Lower lobe of right lung (tissue), 2 donors: ENCODE measurements at places on chromosomes 5 and 9. TPM values are rescaled to one million over a fixed set of nuclear protein-coding genes. Genes with fewer than 3 reads are reported as not detected.

DNA sequence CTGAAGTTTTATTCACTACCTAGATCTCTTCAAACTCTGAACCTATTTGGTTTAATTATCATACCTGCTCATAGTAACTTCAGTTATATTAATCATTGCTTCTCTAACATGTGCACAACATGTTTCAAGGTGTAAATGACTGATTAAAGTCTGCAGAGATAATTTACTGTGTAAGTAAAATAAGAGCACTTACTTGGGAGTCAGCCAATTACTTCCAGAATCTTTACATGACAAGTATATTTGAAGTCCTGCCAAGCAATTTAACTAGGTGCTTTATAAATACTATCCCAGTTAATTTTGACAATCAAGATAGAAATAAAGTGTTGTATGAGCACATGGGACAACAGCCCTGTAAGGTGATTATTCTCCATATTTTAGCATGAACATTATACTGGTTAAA, 109.9 kb downstream of the RFX3 start:
- no peaks in the 10 kb centered on the region for H3K27me3 ChIP-seq
- no peak for DNase-seq
- H3K4me3 ChIP-seq: no peak overlapping the region
- no peaks in the 10 kb centered on the region for H3K36me3 ChIP-seq

DNA sequence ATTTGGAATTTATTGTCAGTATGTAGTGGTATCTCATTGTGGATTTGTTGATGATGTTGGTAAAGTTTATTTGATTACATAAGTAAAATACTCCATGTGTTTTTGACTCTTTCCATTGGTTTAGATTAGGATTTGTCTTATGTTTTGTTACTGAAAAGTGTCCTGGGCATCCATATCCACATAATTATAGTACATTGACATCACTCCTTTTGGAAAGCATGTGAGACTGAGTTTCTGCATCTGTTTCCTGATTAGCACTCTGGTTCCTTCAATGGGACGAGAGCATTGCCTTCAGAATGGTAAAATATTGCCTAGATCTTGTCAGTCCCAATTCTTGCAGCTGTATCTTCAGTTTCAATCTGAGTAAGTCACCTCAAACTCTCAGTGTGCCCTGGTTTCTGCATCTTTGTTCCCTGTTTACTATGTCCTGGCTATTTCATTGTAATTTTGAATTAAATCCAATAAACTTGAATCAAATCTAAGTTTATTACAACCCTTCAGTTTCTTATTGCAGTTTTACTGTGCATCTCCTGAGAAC, 128.1 kb downstream of the FBXO38 start:
- H3K4me1 ChIP-seq: no peaks in the 10 kb centered on the region
- H3K4me3 ChIP-seq: no peak overlapping the region
- H3K36me3 ChIP-seq: no peaks in the 10 kb centered on the region
- no peaks in the 10 kb centered on the region for H3K27me3 ChIP-seq

- H3K27me3 ChIP-seq: no peaks in the 10 kb centered on the region
- H3K4me1 ChIP-seq: no peaks in the 10 kb centered on the region
- no peak overlapping the region for H3K4me3 ChIP-seq
- no peaks in the 10 kb centered on the region for H3K36me3 ChIP-seq
Measured at GRCh38 chr9:76419782-76420380, 25.7 kb upstream of the RFK start.

GRCh38 chr9:35774907-35775635, 16.3 kb upstream of the NPR2 start:
- H3K27ac ChIP-seq: no peak overlapping the region
- DNase-seq: no peak
- peaks cover 35% of the 10 kb centered on the region for H3K4me1 ChIP-seq
- no peak overlapping the region for H3K4me3 ChIP-seq
- H3K36me3 ChIP-seq: no peaks in the 10 kb centered on the region

- H3K27me3 ChIP-seq: no peaks in the 10 kb centered on the region
- DNase-seq: no peak
- H3K4me1 ChIP-seq: peaks cover 4% of the 10 kb centered on the region
- peak overlapping the region; percentile 25 for H3K27ac ChIP-seq
- H3K4me3 ChIP-seq: no peak overlapping the region
Measured at GRCh38 chr5:73515232-73515631, 17.0 kb downstream of the BTF3 start.

GRCh38 chr9:99592834-99593574, 228.7 kb upstream of the NR4A3 start:
- DNase-seq: no peak
- no peaks in the 10 kb centered on the region for H3K27me3 ChIP-seq
- no peak overlapping the region for H3K4me3 ChIP-seq
- H3K27ac ChIP-seq: no peak overlapping the region
- H3K36me3 ChIP-seq: no peaks in the 10 kb centered on the region

- DNase-seq: no peak
- H3K4me3 ChIP-seq: no peak overlapping the region
- H3K36me3 ChIP-seq: no peaks in the 10 kb centered on the region
- H3K27me3 ChIP-seq: no peaks in the 10 kb centered on the region
- no peak overlapping the region for H3K27ac ChIP-seq
Measured at GRCh38 chr5:56356836-56357160, 123.7 kb upstream of the ANKRD55 start.

GRCh38 chr5:32541241-32541640, 44.1 kb upstream of the SUB1 start:
- no peaks in the 10 kb centered on the region for H3K27me3 ChIP-seq
- DNase-seq: no peak
- no peak overlapping the region for H3K4me3 ChIP-seq
- H3K4me1 ChIP-seq: no peaks in the 10 kb centered on the region
- no peaks in the 10 kb centered on the region for H3K36me3 ChIP-seq

DNA sequence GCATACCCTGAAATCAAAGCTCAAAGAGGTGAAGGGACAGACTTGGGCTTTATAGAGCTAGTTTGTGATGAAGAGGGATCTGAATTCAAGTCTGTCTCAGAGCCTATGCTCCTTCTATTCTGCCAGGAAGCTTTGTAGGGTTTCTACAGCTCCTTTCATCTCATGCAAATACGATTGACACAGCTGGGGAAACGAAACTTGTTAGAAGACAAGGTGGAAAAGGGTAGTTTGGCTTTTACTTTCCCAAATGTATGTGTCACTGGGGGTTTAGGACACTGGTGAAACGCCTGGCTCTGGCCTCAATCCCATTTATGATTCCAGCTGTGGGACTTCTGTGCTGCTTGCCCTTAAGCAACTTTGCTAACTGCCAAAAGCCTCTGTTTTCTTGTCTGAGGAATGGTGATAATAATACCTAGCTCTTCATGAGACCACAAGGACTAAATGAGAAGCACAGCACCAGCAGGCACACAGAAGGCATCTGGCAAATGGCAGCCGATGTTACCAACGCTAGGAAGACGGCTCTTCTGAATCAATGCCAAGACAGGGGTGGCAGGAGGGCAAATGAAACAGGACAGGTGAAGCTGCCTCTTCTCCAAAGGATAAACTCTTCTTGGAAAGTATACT, 70.3 kb upstream of the EQTN start:
- no peaks in the 10 kb centered on the region for H3K27me3 ChIP-seq
- no peak overlapping the region for H3K27ac ChIP-seq
- H3K36me3 ChIP-seq: no peaks in the 10 kb centered on the region
- no peak overlapping the region for H3K4me3 ChIP-seq

DNA sequence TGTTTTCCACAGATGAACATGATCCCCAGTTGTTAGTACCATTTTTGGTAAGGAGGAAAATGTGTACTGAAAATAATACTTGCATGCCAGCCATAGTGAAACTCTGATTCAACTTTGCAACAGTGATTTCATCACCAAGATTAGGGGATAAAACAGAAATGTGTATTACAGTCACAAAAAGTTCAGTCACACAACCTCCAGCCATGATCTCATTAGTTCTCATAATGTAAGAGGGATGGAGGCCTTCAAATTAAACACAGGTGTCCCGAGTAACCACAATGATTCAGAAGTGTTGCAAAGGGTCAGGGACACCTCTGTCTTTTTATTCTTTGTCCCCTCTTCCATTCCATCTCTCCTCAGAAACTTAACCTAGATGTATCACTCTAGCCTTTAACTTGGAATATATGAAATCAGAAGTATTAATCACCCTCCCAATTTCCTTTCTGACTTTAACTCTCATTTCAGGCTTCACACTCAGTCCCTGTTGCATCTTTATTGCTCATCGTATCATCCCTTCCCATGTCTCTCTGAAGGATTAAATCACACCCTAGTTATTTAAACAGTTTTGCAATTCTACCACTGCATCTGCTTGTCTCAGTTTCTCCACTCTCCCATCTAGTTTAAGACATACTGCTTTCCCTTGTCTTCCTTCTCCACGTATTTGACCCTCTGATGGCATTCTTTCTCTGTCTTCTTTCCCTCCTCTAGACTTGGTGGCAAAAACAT, 291.2 kb downstream of the ADAMTS6 start:
- no peak overlapping the region for H3K4me3 ChIP-seq
- no peak for DNase-seq
- H3K36me3 ChIP-seq: no peaks in the 10 kb centered on the region
- H3K27ac ChIP-seq: no peak overlapping the region

DNA sequence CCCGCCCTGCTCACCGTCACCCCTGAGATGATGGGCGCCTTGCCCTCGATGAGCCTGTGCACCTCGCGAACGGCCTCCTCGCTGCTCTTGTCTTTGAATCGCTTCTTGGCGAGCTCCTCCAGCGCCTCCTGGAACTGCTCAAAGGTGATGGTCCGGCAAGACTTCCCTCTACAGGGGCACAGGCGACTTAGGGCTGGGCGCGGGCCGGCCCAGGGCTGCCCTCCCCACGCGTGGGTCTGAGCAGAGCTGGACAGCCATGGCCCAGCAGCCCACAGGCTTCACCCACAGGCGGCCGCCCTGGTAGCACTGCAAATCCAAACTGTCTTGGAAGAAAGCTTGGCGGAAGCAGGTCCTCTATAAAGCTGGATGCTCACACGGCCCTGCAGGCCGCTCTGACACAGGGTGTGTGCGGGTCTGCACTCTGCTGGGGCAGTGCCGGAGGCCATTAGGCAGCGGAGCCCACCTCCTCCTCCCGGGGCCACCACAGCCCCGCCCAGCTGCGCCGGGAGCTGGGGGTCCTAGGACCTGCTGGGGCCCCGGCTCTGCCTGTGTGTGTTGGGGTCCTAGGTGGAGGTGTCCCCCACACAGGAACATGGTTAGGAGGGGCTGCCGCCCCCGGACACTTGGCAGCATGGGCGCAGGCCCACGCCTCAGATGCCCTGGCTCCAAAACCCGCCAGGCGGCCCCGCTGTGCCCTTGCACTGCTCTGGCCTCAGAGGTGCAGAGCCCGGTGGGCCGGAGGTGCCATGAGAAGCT, 27.0 kb downstream of the TPPP start:
- peak; percentile 41 for DNase-seq
- peaks cover under 1% of the 10 kb centered on the region for H3K4me1 ChIP-seq
- no peak overlapping the region for H3K27ac ChIP-seq
- peaks cover 46% of the 10 kb centered on the region for H3K36me3 ChIP-seq
- no peak overlapping the region for H3K4me3 ChIP-seq

- peaks cover 7% of the 10 kb centered on the region for H3K4me1 ChIP-seq
- H3K27me3 ChIP-seq: no peaks in the 10 kb centered on the region
- DNase-seq: no peak
- H3K36me3 ChIP-seq: no peaks in the 10 kb centered on the region
Measured at GRCh38 chr5:95027151-95027721, 257.7 kb downstream of the MCTP1 start.

GRCh38 chr5:14775857-14776256, 95.7 kb downstream of the ANKH start:
- no peak overlapping the region for H3K27ac ChIP-seq
- no peak for DNase-seq
- H3K36me3 ChIP-seq: no peaks in the 10 kb centered on the region
- no peak overlapping the region for H3K4me3 ChIP-seq
- H3K4me1 ChIP-seq: peaks cover 7% of the 10 kb centered on the region

DNA sequence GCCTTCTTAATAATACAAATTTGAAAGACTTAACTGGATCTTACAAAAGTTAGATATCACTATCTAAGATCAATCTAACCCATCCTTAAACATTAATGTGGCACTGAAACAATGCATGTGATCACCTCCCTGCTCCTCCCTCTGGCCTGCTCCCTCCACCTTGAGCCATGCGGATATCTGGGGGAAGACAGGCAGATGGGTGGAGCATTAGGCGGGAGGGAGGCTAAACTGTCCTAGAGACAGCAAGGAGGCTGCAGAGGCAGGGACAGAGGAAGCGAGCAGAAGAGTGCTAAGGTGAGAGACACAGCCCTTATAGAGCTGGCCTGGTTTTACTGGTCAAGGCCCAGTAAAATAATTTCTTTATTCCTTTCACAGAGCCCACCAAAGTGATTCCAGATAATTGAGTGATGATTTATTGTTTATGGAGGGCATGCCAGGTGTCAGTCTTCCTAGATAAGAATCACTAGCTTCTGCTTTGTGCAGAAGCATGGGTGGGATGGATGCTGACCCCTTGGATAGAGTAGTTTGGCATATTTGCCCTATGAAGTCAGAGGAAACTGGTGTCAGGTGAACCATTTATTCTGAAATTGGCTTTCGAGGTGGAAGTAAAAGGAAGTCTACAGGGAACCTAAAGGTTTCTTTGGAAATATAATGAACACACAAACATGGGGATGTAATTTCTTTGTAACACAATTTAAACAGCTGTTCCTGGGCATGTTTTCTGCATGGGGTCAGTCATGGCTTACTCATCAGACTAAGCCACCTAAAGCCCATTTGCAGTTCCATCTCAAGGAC, 188.3 kb downstream of the GNAQ start:
- peaks cover 57% of the 10 kb centered on the region for H3K4me1 ChIP-seq
- no peak overlapping the region for H3K27ac ChIP-seq
- DNase-seq: no peak
- no peak overlapping the region for H3K4me3 ChIP-seq
- H3K36me3 ChIP-seq: no peaks in the 10 kb centered on the region

HTR4 gene
- not detected for total RNA-seq

GPX3 gene
- 855 TPM for total RNA-seq

BAAT gene
- not detected for total RNA-seq

NRARP gene
- total RNA-seq: 6.5 TPM

SIGMAR1 gene
- 35.0 TPM for total RNA-seq

PFN3 gene
- total RNA-seq: not detected

TMEM252 gene
- 0.30 TPM for total RNA-seq

C7 gene
- total RNA-seq: 237 TPM

EQTN gene
- total RNA-seq: not detected

YIPF5 gene
- 46.4 TPM for total RNA-seq
